ENCODE measurements at places on chromosomes 1 and 21. TPM values are rescaled to one million over a fixed set of nuclear protein-coding genes. Genes with fewer than 3 reads are reported as not detected.
A peak's percentile ranks its signal among the peaks of the same experiment; 100 is the strongest.

Gene PAPPA2
- 0.11 TPM for total RNA-seq

Gene VTCN1
- total RNA-seq = not detected

Gene GPATCH2
- 14.1 TPM for total RNA-seq

Gene PTP4A2
- 161 TPM for total RNA-seq

GRCh38 chr1:168974611-168975010 lies 131.9 kb upstream of the ATP1B1 start:
- no peak overlapping the region for H3K4me3 ChIP-seq
- H3K36me3 ChIP-seq = no peaks in the 10 kb centered on the region
- H3K4me1 ChIP-seq = peaks cover 8% of the 10 kb centered on the region
- no peak for DNase-seq

- no peak for DNase-seq
- H3K27ac ChIP-seq = no peak overlapping the region
- no peaks in the 10 kb centered on the region for H3K36me3 ChIP-seq
- no peaks in the 10 kb centered on the region for H3K4me1 ChIP-seq
- no peaks in the 10 kb centered on the region for H3K27me3 ChIP-seq
- H3K4me3 ChIP-seq = no peak overlapping the region
These were observed 26.0 kb downstream of the LMX1A start for GRCh38 chr1:165330483-165330882.

DNA sequence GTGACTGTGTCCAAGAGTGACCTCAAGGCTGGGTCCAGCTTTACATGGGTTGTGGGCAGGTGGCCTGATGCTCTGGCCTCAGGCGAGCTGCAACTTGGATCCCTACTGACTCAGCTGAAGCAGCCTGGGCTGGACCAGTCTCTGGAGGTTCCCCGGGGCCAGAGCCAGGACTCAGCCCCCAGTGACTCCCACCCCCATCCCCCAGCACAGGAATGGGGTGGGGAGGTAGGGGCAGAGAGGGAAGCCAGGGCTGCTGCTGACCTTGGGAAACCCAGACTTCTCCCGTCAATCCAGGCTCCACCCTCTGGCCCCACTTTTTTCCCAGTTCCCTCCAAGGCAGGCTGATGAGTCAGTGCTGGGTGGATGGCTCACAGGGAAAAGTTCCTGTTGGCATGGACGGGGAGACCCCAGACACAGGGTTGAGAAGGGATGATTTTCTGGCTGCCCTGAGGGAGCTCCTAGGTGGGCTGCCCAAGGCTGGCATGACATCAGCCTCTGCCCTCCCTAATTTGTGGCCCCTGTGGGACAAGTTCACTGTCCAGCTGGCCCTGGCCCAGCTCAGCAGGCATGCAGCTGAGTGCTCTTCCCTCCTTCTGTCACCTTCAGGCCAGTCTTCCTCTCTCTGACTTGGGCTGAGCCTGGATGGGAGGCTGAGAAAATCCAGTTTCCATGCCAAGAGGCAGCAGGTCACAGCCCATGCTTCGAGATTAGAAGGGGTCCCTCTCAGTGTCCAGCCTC lies 2.2 kb downstream of the ZC3H12A start:
- no peak for DNase-seq
- H3K27me3 ChIP-seq = no peaks in the 10 kb centered on the region
- peaks cover 31% of the 10 kb centered on the region for H3K36me3 ChIP-seq
- H3K27ac ChIP-seq = peak overlapping the region; percentile 98

- no peak for DNase-seq
- no peak overlapping the region for H3K27ac ChIP-seq
- H3K36me3 ChIP-seq = no peaks in the 10 kb centered on the region
- H3K27me3 ChIP-seq = no peaks in the 10 kb centered on the region
These were observed 96.5 kb upstream of the CD34 start for GRCh38 chr1:208007319-208007937.

Gene TRIM58
- 3.0 TPM for total RNA-seq

Gene SPATA45
- not detected for total RNA-seq
